Stimulated activated CD4-positive, alpha-beta T cell treated with anti-CD3 and anti-CD28 coated beads, Interleukin-15, amount 100 ng/mL, for 48 hours (primary cell): ENCODE measurements at places on chromosomes 6 and 20.

DNA sequence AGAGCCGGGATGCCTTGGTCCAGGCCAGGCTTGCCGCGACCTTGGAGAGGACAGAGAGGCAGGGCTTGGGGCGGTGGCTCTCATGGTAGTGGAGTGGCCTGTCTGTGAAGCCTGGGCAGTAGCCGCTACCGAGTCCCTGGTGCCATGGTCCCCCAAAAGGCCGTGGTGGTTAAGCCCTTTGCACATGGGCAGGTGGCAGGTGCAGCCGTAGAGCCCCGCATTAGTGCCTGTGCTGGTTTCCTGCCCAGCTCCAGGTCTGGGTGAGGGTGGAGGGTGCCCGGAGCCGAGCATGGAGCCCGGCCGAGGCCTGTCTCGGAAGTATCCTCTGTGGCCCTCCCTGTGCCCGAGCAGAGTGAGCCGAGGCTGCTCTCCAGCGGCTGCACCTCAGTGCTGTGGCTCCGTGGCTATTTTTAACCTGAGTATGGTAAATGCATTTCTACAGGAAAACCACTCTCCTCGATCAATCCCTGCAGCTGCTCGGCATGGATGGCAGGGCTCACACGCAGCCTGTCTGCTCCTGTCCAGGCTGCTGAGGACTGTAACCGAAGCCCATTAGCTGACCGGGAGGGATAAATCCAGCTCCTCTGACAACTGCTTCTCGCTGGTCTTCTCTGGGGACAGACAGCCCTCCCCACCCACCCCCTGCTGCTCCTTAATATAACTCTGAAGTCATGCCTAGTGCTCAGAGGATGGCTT is 36.3 kb upstream of the GATA5 start:
- DNase-seq, result no peak

DNA sequence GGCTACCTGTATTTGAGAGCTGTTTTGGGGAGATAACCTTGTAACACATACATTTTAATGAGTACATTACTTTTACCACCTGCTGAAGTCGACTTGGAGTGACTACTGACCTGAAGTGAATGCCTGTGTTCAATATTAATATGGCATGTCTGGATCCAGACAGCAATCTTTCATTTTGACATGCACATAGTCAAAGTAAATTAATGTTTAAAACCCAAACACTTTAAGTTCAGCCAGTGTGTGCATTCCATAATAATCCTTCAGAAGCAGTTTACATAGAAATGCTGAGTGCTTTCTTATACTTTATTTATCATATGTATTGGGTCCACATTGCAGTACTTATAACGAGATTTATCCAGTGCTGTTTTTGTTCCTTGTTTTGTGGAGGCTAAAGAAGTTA is 38.0 kb downstream of the CDKAL1 start:
- no peak for DNase-seq

- no peak for DNase-seq
Observed at GRCh38 chr6:151400473-151400872, 9.1 kb upstream of the ZBTB2 start.

DNA sequence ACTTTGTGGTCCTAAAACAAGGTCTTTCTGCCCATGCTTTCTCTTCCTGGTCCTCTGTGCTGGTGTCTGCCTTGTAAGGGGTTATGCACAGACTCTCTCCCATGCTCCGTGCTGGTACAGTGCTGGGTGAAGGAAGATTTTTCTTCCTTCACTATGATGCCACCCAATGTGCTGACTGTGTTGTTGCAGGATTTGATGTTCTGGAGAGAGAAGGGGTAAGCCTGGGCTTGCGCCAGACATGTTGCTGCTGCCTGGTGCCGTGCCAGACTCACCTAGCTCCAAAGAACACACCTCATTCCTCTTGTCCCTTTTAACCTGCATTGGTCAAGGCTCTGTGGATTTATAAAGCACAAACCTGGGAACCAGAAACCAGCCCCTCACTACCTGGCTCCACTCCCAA is 28.4 kb upstream of the ARMH2 start:
- DNase-seq, result no peak

GRCh38 chr6:89433252-89434149 is 549 bp downstream of the ANKRD6 start:
- DNase-seq, result peak; percentile 13

GRCh38 chr20:1443085-1443484 is 23.6 kb downstream of the NSFL1C start:
- DNase-seq, result no peak

GRCh38 chr6:134374491-134375219 is 56.7 kb upstream of the SGK1 start:
- DNase-seq, result no peak

- DNase-seq, result no peak
Observed at GRCh38 chr6:11784341-11784740, 5.7 kb upstream of the ADTRP start.

DNA sequence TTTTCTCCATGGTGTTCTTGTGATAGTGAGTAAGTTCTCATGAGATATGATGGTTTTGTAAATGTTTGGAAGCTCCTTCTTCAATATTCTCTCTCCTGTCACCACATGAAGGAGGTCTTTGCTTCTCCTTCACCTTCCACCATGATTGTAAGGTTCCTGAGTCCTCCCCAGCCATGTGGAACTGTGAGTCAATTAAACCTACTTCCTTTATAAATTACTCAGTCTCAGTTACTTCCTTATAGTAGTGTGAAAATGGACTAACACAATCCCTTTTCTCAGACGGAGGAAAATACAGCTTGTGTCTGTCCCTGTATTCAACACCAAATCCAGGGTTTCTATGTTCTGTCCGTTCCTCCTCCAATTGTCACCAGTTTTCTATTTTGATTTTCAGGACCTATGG is 181.0 kb downstream of the ALDH8A1 start:
- no peak for DNase-seq

DNA sequence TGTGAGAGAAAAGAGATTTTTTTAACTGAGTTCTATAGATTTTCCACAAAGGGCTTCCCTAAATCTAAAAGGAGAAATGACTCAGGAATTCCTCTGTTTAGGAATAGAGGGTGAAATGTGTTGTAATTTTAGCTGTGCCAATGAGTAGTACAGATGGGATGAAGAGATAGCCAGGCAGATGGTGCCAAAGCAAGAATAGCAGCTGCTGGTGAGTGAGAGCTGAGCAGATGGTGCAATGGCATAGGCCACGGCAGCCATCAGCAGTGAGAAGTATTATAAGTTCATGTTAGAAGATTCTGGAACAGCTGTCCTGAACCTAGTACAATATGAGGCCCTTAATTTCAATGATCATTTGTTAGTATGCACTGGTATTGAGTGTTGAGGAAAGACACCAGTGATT is 40.2 kb upstream of the CRISP1 start:
- no peak for DNase-seq

DNA sequence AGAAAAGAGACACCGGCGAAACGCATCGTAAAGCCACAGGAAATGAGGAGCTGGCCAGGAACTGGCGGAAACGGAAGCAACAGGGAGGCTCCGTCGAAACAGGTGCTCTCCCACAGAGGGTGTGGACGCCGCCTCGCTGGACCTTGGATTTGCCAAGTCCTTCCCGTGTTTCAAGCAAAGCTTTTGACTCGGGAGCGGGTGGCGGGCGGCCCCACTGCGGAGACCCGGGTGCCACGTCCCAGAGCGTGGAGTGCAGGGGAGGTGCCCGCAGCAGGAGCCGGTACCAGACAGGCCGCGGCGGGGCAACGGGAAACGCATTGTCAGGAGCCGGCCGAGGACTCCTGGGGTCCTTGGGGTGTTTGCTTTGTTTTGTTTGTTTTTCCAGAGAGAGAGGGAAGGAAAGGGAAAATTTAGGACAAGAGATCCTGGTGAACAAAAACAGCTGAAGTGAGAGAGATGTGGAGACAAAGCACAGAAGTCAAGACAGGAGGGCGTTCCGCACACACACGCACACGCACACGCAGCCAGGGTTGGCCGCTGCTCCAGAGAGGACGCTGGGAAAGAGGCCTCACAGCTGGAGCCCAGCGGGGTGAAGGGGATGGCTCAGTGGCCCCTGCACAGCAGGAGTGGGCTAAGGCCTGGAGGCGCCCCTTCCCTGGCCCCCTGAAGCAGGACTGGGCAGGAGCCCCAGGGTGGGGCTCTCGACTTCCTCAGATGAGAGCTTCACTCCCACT is 50.9 kb upstream of the CHRNA4 start:
- DNase-seq, result no peak

DNA sequence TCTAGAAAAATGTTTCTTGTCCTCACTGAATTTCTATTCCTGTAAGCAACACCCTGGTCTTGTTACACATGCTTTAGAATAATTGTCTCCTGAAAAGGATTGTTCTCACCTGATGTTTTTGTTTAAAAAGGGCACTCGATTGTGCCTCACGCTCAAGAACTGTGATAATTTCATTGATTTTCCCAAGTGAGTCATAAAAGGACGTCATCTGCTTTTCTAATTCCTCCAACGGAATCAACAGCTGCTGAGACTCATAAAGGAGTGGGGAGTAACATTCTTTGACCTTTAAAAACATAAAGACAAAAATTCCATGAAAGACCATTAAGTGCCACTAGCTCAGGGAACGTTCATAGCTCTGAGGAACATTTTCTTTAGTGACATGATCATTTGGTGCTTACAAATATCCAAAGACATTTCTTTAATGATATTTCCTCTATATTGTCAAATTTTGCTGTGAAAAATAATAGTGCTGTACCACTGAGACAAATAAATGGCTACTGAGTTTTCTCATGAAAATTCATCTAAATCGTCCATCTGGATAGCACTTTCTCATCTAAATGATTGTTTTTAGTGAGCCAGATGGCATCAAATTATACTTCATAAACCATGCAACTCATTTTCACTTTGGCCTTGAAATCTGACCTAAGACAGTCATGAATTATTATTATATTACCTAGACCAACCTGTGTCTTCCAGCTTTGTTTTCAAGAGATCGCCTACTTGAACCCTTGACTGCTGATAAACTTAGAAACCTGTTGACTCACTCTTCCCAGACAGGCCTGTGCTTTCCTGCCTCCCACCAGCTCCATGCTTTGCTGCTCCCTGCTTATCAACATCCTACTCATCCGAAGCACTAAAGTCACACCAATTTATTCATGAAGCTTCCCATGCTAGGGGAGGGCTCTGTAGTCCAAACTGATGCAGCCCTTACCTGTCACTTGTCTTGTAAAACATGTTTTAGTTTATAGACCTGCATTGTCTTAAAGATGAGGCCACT is 178.2 kb downstream of the SYNE1 start:
- no peak for DNase-seq

DNA sequence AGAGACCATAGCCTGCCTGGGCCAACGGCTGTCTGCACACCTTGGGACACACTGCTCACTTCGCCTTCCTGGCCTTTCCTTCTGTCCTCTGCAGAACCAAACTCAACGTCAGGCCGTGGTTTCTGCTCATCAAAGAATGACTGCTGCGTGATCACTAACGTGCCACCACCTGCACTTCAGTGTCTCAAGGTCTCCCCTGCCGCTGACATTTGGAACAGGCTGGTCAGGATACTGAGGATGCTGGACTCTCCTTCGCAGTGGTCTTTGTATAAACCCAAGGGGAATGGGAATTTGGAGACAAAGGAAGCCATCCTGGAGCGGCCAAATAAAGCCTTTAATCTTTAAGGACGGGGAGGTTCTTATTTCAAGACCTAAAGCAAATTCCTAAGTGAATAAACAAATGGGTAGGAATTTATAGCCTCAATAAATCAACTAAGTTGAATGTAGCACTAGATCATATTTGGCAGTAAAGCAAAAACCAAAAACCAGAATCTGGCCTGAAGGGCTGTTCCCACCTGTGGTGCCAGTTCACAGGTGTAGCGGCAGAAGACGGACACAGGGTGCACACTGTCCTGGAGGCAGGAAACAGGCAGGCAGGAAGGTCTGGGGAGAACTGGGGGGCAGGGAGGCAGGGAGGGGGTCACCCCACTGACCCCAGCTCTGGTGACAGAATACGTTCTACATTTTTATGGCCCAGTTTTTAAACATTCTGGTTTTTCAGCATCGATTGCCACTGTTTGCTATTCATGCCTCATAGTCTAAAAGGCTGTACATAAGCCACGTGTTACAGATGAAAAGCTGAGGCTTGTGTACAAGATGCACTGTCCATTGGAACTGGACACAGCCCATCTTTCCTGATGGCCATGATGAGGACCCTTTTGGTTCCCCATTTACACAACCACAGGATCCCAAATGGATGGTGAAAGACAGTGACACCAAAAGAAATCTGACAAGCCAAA is 36.6 kb downstream of the ABHD12 start:
- DNase-seq, result no peak

DNA sequence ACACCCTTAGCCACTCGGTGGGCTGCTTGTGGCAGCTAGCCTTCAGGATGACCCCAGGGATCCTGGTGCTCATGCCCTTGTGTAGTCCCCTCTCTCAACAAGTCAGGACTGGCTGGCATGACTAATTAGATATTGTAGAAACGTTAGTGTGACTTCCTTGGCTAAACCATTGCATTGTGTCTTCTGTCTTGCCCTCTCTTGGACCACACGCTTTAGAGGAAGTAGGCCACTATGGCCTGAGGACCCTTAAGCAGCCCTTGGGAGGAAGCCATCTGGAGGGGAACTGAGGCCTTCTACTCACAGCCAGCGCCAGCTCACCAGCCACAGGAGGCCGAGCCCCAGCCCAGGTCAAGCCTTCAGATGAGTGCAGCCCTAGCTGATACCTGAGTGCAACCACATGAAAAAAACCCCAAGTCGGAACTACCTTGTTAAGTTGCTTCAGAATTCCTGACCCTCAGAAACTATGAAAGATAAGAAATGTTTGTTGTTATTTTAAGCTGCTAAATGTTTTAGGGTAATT is 10.1 kb downstream of the ANGPT4 start:
- no peak for DNase-seq

- no peak for DNase-seq
Observed at GRCh38 chr20:26276554-26277210, 580.0 kb upstream of the ZNF337 start.

DNA sequence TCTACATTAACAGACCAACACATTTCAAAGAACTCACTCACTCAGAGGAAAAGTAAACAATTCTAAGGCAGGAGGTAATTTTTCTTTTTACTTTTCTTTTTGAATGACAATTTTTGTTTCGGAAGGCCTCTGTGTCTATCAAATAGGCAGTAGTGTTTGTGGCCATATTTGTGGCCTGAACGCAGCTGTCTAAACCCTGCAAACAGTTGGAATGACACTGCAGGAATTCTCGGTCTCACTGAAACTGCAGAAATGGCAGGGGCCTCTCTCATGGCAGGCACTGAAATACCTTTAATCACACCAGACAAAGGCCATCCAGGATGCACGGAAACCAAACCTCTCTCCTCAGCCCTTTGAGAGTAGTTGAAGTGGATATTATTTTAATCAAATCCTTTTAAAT is 30.4 kb downstream of the FYN start:
- DNase-seq, result no peak

DNA sequence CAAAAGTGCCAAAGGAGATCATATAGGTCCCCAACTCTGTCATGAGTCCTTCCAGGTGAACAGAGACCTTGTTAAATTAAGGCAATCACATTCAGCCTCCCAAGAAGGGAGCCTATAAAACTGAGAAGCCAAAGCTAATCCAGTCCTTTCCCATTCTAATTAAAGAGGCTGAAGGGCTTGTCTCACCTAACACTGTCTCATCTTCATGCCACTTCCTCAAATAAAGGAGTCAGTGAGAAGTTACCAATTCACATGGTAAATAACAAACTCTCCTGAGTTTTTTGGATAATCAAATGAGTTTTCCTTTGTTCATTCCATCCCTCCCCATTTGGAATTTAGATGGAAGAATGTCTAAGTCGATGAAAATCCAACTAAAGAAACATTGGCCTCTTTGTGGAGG is 242.8 kb downstream of the UST start:
- no peak for DNase-seq
